CD4-positive, alpha-beta T cell (primary cell): ENCODE measurements at places on chromosomes 5 and 9.

GRCh38 chr5:131423056-131423455 is 159.2 kb downstream of the CDC42SE2 start:
- no peak for DNase-seq

DNA sequence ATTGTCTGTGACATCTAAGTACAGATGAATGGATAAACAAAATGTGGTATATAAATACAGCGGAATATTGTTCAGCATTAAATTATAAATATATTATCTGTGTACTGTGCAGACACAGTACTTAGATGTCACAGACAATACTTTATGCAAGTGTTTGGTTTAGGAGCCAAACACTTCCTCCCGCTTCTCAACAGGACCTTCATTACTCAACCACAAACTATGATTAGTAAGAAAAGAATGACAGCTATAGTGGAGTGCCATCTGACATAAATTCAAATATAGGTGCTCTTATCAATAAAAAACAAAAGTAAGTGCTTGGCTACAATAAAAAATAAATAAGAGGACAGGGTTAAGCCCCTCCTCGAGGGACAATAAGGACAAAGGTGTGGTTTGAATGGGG is 38.9 kb upstream of the STX17 start:
- no peak for DNase-seq

DNA sequence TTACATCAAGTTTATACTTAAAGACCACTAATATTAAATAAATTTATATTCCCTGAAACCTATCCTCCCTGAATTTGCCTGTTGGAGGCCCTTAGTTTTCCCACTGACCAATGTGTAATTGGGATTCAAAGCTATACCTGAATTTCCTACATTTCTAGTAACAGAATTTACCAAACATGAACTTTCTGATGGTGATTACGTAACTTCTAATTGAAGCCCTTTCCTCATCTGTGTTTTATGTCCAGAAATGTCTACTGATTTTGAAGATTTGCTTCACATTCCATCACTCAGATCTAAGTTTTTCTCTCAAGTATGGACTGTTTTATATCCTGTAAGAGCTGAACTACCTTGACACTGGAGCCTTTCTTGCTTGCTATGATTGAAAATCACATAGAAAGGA is 12.8 kb downstream of the ZFP62 start:
- DNase-seq: no peak

- no peak for DNase-seq
These were observed 131.3 kb downstream of the MACIR start for GRCh38 chr5:103389846-103390245.

DNA sequence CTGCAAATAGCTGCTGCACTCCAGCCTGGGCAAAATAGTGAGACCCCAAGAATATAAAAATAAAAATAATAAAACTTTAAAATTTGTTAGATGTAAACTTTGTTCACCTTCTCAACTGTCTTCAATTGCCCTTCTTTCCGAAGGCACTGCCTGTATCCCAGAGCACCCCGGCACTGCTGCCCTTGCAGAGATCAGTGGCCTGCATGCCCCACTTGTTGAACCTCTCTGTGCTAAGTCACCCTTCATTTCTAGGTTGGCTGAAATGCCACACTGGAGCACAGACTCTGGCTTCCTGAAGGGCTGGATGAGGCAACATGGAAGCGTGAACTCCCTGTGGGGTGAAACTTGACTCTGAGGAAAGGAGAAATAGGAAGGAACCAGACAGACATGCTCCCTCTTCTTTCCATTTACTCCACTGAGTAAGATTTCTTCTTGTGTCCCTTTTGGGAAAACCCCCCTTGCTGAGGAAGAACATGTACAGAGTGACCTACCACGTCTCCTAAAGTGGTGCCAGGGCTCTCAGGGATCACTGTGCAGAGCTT is 8.4 kb upstream of the JMY start:
- DNase-seq: no peak

DNA sequence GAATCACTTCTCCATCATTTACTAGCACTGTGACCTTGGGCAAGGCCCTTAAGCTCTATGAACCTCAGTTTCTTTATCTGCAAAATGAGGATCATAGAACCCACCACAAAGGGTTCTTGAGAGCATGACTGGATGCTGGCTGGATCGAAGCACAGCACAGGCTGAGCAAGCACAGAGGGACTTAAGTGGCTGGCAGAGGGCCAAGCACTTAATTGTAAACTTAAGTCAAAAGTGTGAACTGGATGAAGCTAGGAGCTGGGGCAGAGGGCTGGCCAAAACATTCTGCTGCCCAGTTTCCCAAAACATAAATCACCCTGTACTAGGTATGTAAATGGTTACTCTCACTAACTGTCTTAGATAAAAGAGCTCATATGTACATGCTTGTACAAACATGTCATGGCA is 112.3 kb upstream of the WWC1 start:
- DNase-seq: no peak

DNA sequence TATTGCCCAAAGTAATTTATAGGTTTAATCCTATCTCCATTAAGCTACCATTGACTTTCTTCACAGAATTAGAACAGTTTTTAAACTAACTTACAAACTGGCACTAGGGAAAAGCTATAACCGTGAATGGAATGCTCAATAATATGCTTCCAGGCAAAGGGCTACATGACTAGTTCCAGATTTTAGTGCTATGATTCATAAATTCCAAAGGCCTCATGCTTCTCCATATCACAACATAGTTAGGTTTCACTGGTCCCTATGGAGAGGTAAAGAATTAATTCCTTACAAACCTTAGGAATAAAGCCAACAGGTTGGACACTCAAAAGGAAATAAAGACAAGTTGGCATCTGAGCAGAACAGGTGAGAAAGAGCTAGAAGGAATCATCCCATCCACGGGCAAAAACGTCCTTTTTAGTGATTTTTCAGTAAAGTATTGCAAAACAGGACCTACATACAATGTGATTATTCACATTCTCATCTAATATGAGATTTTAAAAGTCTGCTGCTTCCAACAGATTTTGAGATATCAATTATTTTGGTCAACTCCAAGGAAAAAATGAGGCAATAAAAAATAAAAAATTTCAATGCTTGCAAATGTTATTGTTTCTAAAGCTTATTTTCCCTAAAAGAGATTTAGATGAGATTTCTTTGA is 97.0 kb upstream of the TARS1 start:
- DNase-seq: no peak

DNA sequence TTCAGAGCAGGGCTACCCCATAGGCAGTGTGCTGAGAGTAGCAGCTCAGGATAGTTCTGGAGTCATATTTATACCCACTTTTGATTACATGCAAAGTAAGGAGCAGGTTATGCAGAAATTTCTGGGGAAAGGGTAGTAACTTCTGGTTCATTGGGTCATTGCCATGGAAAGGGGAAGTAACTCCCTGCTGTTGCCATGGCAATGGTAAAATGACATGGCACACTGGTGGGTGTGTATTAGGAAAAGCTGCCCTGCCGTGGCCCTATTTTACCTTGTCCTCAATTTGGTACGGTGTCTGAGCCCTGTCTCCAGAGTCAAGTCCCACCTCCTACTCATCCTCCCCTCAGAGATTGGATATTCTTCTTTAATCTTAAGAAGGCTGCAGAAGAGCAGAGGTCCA is 526.7 kb upstream of the TYRP1 start:
- no peak for DNase-seq

DNA sequence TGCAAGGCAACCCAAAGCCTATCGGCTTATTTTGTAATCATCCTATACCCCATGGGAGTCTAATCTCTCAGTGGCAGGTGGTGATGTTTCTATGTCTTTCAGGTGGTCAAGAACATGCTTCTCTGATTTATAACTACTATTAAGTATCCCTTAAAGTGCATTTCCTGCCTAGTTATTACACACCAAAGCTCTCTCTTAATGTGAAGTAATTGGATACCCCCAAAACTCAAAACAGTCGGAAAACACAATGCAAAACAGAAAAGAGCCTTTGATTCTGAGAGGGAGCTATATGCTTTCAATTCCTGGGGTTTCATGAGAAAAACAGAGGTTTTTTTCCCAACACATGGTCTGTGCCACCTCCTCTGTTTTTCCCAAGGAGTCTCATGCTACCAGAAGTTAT is 416.4 kb downstream of the CSNK1G3 start:
- no peak for DNase-seq
